Fibroblast of skin of abdomen (primary cell): ENCODE measurements at places on chromosomes 7 and 10.
A peak's percentile ranks its signal among the peaks of the same experiment; 100 is the strongest.

DNA sequence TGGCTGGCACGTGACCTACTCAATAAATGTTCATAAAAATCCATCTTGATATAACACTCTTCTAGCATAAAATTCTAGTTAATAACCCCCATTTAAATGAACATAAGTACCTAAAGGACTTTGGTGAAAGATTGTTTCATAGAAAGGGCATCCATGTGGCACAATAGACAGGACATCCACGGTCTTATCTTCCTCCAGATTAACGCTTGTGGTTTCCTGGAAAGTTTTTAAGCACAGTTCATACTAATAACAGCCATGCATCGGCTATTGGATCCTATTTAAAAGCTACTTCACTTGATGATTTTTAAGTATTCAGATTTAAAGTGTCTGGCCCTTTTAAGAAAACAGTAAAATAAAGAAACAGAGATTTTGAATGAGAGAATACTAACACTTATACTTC is 288.3 kb downstream of the AHR start:
- DNase-seq: no peak

DNA sequence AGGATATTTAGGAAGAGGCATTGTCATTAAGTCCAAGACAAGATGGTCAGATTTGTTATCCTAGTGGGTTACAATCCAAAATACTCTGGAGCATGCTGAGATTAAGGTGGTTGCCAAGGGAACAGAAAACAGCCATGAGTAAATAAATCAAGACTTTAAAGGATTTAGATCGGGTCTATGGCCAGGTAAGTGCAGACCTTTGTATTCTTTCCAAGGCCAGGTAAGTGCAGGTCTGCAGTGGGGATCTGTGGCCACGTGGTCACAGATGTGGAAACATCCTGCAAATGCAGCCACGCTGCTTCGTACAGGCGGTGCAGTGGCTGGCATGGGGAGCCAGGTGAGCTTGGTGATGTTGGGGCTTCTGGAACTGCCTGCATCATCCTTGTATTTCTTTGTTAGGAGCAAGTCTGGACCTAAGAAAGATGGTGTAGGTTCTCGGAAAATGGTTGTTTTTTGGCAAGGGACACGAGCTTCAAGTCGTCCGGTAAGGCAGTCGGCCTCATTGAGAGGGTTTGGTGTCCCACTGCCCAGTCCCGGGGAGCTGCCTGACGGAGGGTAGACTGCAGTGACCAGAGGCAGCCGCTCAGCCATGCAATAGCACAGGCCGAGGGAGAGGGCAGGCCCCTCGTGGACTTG is 21.8 kb downstream of the ZNF775 start:
- DNase-seq: no peak

DNA sequence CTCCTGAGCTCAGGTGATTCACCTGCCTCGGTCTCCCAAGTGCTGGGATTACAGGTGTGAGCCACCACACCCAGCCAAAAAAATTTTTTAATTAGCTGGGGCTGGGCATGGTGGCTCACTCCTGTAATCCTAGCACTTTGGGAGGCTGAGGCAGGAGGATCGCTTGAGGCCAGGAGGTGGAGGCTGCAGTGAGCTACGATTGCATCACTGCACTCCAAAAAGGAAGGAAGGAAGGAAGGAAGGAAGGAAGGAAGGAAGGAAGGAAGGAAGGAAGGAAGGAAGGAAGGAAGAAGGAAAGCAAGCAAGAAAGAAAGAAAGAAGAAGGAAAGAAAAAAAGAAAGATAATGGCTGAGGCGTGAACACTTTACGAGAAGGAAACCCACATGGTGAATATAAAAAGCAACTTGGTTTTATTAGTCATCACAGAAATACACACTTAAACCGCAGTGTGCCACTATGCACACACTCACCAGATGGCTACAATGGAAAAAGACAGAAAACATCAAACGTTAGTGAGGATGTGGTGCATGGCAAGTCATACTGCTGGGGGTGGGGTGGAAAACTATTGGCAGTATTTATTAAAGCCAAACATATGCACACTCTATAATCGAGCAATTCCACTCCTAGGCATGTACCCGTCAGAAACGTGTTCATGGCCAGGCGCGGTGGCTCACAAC is 4.4 kb upstream of the CCL26 start:
- peak; percentile 96 for DNase-seq

DNA sequence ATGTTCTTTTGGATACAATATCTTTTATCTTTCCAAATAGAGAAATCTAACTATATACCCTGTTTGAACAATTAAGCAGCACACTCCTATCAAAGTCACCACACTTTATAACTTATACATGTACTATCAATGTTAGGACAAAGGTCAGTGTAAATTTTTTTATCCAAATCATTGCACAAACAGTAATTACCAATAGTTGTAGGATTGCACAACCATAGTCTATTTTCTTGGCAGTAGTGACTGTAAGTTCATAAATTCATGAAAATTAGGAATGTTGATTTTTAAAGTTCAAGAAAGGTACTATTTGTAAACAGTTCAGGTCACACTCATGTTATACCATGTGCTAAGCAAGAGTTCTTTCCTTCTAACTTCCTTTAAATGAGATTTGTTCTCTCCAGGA is 9.3 kb downstream of the WNT2 start:
- no peak for DNase-seq

DNA sequence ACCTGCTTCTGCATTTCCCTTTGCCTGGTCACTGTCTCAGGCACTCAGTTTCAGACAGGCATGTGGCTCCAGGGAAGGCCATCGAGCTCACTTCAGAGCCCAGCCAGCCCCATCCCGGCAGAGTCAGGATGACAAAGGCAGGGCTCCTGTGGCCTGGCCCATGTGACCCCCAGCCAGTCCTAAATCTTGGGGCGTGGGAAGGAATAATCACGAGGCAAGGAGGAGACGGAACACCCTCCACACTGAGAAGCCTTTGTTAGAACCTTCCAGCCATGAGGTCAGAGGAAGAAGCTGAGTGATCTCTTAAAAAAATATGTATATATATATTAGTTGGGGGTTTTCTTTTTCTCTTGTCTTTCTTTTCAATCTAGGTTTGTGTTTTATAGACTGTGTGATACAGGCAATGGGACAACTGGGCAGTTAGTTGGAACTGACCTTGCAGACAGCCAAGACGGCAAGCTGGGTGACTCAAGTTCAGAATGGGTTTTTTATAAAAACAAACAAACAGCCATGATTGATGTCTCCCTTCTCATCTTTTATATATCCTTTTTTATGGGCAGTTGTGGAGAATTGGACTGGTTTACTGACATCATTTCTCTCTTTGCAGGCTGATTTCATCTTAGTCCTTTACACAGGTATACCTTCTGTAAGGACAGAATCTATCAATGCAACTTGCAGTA is 60.8 kb downstream of the CHN2 start:
- DNase-seq: no peak

DNA sequence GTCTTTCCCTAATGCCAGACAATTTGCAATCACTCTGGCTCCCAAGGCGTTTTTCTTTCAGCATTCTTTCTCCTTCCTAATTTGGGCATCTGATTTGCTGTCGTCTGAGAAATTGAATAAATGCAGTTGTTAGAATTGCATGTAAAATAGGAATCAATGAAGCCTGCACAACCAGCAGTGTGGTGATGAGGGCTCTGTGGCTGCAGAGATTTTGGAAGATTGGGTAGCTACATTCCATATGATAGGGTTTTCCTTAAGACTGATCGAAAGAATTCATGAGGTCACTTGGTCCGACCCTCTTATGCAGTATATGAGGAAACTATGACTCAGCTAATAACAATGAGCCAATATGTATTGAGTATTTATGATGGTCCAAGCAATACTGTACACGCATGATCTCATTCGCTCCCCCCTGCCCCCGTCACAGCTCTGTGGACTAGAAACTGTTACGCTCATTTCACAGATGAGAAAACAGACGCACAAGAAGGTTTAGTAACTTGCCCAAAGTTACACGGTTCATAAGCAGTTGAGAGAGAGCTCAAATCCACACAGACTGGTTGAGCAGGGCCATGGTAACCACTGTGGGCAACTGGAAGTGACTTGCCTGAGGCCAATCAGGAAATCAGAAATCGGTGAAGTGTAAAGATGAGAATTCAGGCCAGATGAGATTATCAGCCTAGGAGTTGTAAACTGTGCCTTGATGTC is 527.2 kb downstream of the GATA3 start:
- no peak for DNase-seq

GRCh38 chr7:16780596-16780995 is 24.2 kb downstream of the AGR2 start:
- DNase-seq: no peak

DNA sequence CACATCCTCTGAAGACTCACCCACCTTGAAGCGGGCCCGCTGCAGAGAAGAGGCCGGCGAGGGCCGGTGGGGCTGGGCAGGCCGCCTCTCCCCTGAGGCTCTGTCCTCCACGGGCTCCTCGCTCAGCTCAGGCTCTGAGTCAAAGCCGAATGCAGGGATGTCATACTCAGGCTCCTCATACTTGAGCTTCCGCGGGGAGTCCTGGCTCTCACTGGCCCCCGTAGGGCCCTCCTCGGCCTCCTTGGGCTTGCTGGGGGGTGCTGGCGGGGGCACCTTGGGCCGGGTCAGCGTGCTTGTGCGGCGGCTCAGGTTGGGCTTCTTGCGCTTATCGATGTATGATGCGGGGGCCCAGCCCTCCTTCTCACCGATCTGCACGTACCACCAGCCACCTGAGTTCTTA is 109.9 kb downstream of the NEURL1 start:
- DNase-seq: no peak

DNA sequence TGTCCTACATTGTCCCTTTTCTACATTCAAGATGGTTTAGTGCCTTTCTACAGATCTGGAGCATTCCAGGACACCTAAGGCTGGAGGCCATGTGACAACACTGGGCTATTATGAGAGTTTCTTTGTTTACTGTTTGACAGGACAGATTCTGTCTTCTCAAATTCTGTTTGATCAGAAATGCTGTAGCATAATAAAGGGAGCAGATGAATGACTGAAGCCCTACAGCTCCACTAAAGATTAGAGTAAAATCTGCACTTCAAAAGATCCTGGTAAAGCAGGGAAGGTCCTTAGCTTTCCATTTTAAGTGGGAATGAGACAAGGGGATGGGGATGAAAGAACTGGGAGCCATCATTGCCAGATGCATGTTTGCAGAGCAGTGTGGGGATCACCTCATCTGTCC is 38.4 kb downstream of the TMEM229A start:
- no peak for DNase-seq

DNA sequence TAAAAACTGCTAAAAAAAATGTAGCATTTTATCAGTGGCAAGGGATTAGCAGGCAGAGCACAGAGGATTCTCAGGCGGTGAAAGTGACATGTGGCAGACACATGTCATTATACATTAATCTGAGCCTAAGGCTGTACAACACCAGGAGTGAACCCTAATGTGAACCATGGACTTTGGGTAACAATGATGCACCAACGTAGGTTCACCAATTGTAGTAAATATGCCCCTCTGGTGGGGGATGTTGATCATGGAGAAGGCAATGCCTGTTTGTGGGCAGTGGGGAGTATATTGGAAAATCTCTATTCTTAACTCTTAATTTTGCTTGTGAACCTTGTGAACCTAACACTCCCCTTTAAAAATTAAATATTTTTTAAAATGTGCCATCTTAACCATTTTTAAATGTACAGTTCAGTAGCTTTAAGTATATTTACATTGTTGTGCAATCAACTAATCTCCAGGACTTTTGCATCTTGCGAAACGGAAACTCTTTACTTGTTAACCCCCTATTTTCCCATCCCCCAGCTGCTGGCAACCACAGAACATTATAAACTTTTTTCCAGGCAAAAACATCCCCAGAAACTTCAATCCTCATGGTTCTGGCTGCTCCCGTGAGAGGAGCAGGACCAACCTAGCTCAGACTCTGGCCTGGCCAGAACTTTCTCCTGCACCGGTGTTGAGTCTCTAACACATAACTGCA is 29.9 kb downstream of the LRRC20 start:
- peak; percentile 51 for DNase-seq

DNA sequence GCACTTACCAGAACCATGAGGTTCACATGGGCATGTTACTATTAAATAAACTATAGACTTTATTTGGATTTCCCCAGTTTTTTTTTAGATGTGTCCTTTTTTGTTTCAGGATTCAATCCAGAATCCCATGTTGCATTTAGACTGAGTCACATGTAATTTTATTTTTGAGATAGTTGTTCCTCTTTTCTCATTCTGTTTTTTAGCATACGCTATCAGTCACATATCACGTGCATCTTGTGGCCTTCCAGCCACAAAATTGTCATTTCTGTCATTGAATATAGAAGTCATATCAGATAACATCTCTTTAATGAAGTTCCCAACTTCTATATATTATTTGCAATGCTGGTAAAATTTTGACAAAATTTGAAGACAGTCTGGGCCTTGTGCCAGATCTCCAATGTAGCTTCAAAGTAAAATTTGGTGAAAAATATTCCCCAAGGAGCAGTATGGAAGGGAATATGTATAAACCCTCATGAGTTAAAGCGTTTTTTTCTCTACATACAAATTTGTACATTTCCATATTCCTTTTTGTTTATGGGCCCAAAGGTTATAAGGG is 132.3 kb upstream of the MKI67 start:
- DNase-seq: no peak

DNA sequence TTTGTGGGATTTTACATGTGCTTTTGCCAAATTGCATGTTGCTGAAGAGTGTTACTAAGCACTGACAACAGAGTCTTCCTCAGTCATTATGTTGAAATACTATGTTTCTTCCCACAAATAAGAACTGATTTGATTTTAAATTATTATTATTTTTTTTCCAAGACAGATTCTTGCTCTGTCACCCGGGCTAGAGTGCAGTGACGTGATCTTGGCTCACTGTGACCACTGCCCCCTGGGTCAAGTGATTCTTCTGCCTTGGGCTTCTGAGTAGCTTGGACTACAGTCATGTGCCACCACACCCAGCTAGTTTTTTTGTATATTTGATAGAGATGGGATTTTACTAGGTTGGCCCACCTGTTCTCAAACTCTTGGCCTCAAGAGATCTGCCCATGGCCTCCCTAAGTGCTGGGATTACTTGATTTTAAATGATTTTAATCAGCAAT is 42.3 kb downstream of the MINPP1 start:
- DNase-seq: no peak

- no peak for DNase-seq
Measured at GRCh38 chr10:22228167-22228938, 10.5 kb upstream of the EBLN1 start.

DNA sequence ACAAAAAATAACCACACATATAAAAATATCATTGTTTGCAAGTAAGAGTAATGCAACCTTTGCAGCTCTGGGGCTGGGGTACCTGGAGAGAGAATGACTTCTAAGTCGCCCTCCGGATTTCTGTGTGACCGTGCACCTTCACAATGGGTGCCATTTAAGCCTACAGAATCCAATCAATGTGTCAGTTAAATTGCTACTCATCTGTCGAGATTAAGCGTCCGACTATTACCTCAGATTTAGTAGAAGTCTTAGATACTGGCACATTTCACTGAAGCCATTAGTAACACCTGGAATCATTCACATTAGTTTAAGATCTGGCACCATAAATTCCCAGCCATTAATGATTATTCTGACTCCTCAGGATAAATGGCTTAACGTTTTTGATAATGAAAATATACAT is 507.3 kb upstream of the MGMT start:
- no peak for DNase-seq
